ENCODE measurements at places on chromosomes 3 and 15.
A peak's percentile ranks its signal among the peaks of the same experiment; 100 is the strongest.

- DNase-seq, result no peak
These were observed 56.7 kb upstream of the NUDT16 start for GRCh38 chr3:131324923-131325322.

GRCh38 chr15:40277471-40277870 is 5.4 kb downstream of the ANKRD63 start:
- DNase-seq, result no peak

GRCh38 chr3:188296761-188297612 is 143.0 kb downstream of the LPP start:
- DNase-seq, result peak; percentile 98

DNA sequence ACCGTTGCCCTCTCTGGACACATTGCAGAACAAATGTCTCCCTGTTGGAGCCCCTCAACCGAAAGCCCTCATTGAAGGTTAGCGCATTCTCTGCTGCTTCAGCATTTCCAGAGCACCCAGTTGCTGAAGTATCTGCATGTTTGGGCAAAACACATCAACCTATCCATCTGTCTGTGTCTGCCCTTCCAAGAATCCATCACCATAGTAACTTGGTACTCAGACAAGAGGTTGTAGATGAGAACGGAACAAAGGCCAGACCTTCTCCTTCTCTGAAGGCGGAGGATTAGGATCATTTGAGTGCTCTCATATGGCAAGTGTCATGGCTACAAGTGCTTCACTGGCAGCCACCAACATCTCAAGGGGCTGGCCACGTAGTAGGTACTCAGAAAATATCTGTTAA is 23.1 kb upstream of the RHO start:
- no peak for DNase-seq

GRCh38 chr3:143242101-143242500 is 122.5 kb downstream of the CHST2 start:
- no peak for DNase-seq

GRCh38 chr3:112769286-112769978 is 77.2 kb downstream of the CD200R1L start:
- DNase-seq, result no peak

GRCh38 chr3:114231616-114232015 is 5.8 kb downstream of the ZNF80 start:
- no peak for DNase-seq

DNA sequence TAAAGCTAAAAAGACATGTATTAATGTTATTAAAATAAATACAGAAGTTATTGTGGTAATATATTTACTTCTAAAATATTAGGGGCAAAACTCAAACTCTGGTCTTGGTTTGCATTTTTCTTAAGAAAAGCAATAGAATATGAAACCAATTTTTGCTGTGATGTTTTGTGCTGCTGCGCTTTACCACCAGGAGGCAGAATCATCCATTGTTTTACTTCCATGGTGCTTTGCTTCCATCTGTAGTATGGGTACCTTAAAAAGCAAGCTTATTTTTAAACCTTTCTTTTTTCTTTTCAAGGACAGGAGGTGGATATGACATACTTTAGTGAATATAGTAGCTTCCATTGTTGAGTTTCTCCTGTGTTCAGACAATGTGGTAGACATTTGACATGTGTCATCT is 46.6 kb upstream of the MRPL3 start:
- DNase-seq, result peak; percentile 37

GRCh38 chr3:72223116-72223515 is 438.2 kb upstream of the PROK2 start:
- no peak for DNase-seq

DNA sequence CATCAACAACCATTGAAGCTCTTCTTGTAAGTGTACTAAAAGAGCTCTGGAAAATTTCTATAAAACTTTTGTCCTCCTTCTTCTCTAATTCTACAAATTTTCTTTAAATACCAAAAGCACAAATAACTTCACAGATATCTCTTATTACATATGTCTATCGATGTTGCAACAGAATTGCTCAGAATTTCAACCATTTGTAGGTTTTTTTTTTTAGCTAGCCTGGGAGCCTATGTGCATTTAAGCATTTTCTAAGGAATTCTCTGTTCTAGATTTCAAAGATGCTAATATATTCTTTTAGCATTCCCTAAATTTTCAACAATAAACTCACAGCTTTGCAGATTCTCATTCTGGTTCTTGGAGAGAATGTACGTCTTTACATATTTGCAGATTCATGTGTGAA is 774.3 kb upstream of the NR2F2 start:
- no peak for DNase-seq

GRCh38 chr3:140902791-140903190 is 38.8 kb upstream of the SLC25A36 start:
- DNase-seq, result no peak

DNA sequence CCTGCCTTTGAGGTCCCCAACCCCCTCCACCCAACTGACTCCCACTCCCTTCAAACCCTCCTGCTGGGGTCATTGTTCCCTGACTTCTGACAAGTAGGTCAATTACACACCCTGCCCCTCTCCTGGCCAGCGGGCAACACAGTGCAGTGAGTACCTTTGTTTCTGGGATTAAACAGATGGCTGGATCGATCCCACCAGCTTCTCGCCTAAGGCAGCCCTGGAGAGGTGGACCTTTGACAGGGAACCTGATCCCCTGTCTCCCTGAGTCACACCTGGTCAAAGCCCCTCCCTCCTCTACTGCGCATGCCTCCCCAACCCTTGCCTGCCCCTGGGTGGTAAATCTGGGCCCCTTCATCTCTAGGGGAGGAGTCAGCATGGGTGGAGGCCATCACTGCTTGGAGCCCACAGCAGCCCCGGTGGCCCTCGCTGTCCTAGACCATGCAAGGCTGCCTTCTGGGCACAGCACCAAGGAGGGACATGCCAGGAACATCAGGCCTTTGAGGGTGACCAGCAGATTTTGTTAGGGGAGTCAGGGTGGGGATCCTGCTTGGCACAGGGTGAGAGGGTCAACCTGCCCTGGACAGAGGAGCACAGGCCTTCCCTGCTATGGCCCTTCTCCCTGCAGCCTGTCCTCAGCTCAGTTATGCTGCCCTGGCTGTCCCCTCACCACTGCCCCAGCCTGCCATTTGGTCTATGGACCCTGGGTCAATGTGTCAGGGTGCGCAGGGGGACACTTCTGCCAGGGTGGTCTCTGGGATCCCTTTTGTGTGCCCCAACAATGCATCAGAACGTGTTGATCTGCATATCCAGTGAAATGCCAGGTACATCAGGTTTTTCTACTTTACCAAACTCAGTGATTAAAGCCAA is 9.8 kb upstream of the PRR23E start:
- DNase-seq, result no peak

DNA sequence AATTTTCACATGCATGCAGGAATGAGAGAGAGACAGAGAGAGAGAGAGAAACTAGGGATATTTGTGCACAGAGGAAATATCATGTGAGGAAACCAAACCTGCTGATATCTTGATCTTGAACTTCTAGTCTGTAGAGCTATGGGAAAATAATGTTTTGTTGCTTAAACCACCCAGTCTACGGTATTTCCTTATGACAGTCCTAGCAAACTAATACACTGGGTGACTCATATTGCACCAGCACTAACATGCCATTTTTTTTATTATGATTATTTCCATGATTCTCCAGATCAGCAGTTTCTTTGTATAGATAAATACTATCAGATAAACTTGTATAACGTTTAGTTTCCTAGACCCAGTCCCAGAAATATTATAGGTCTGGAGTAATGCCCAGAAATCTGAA is 1259.0 kb downstream of the ZPLD1 start:
- no peak for DNase-seq

- DNase-seq, result no peak
These were observed 41.5 kb downstream of the CRTAP start for GRCh38 chr3:33155301-33155700.

DNA sequence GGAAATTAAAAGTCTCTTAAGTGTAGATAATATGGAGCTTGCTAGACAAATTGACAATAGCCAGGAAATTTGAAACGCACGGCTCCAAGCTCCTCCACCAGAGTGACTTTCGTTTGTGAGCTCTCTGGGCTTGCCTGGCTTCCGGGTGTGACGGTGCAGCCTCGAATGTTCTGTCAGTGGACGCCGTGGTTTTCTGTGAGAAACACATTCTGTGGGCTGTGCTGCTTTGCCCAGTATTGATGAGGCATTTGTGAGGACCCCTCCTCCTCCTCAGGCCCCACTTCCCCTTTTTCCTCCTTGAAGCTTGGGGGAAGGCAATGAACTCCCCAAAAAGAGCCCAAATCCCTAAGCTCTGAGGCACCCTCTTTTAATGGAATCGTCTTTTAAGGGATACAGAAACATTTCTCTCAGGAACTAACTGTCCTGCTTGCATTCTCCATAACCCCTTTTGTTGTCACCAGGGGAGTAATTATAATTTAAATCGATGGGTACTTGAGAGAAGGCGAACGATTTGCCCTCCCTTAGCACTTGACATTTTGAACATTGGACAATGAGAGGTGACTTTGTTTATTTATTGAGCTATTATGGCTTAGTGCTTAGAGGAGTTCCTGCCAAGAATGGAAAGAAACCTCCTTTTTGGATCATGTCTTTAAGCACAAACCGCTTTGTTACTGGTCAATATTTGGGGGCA is 40.8 kb downstream of the POLR2M start:
- DNase-seq, result no peak

DNA sequence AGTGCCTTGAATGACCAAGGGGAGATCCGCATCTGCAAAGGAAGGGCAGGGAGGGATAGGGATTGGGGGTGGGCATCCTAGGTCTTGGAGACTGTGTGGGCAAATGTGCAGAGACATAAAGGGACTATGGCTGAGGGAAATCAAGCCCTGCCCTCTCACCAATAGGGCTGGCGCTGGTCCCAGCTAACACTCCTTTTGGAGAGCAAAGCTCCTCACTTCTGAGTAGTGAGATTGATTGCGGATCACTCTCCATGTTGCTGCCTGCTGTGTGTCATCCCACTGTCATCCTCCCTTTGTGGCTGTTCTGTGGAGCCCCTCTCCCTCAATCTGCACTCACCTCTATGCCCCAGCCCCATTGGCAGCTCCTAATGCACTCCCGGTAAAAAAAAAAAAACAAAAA is 2.2 kb upstream of the CELSR3 start:
- no peak for DNase-seq

DNA sequence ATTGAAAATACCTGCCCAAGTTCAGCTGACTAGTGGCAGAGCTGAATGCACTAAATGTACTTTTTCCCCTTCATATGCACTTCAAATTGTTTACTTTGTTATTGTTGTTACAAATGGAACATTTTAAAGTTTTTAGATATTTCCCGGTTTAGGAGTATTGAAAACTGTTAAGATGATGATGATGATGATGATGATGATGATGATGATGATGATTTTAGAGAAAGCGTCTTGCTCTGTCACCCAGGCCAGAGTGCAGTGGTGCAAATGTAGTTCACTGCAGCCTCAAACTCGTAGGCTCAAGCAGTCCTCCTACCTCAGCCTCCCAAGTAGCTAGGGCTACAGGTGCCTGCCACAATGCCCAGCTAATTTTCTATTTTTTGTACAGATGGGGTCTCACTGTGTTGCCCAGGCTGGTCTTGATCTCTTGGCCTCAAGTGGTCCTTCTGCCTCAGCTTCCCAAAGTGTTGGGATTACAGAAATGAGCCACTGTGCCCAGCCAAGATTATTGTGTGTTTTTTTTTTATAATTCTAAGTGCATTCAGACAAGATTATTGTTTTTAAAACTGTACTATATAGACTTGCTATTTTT is 45.9 kb upstream of the SLC22A13 start:
- no peak for DNase-seq

DNA sequence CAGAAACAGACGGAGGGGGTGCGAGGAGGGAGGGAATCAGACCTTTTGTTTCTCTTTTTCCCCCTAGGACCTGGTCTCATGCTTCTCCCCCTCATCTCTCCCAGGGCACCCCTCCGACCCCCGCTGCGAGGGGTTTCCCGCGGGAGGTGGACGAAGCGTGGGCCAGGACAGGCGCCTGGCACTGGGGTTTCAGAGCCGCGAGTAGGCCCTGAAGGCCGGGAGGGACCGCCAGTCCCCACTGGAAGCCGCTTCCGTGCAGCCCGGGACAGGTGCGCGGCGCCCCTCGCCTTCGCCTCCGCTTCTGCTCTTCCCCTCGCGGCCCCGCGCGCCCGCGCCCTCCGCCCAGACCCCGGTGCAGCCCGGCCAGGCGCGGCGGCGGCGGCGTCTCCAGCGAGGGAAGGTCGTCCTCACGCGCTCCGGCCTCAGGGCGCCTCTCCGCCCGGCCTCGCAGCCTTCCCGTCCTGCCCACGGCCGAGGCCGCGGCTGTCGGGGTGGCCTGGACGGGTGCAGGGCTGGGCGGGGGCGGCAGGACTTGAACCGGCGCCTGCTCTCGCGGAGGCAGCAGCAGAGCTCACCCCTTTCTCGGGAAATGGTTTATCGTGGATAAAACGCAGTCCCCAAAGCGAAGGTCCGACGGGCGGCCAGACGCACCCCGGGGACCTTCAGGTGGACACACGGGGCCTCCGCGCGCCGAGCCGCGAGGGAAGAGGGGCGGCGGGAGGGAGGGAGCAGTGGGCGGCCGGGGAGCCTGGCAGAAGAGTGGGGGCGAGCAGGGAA is 31.5 kb upstream of the ADAMTS17 start:
- DNase-seq, result no peak

DNA sequence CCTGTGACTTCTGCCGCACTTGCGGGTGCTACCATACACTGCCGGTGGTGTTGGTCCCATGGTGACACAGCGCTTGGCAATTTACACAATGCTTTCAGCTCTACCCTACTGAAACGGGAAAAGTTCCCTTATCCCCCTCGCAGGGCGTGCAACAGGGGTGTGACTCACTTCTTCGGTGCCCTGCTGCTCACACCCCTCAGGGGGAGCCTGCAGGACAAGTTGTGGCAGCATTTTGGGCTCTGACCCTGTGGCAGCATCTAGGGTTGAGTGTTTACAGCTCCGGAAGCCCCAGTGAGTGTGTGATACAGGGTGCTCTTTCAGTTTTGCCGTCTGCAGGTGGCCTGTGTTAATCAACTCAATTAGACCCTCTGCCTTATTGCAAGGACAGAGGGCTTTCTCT is 324.7 kb upstream of the RGMA start:
- no peak for DNase-seq

DNA sequence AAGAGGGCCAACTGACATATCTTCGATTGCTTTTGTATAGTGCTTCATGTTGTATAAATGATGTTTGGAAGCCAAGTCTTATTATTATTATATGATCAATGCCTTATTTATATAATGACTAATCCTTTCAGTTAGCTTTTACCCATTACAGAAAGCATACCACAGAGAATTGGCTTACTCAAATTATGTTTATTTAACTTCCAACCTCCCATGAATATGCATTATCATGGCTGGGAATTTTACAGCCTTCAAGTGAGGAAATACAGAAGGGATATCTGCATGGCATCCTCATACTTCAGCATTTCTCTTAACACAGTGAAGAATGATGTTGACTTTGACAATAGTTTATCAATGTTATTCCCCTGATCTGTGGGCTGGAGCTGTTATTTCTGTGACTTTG is 225.9 kb upstream of the GAP43 start:
- DNase-seq, result no peak

DNA sequence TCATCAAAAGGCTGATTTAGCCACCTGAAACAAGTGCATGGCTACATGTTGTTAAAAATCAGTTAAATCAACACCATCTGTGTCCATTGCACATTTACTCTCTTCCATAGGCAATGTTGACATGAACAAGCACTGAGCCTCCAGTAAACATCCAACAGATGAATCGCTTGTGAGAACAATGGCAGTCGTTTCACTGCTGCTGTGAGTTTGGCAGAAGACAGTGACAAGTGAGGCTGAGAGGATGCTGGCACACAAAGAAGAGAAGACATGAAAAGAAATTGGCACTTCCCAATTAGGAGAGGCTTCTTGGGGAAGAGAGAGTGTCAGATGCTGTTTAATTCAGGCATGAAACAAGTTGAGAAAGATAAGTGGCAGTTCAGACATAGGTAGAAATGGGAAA is 227.4 kb upstream of the STT3B start:
- DNase-seq, result no peak

- no peak for DNase-seq
These were observed 182.3 kb upstream of the NDN start for GRCh38 chr15:23869396-23869795.

- DNase-seq, result no peak
These were observed 41.0 kb downstream of the AQP9 start for GRCh38 chr15:58179206-58179605.

Measured in AML-193 (cell line).